Stomach (tissue), 19 donors: ENCODE measurements at places on chromosomes 16 and 17. TPM values are rescaled to one million over a fixed set of nuclear protein-coding genes. Genes with fewer than 3 reads are reported as not detected.

GRCh38 chr16:2237493-2238149 is 1.4 kb downstream of the DNASE1L2 start:
- peak; percentile 47 for DNase-seq

DNA sequence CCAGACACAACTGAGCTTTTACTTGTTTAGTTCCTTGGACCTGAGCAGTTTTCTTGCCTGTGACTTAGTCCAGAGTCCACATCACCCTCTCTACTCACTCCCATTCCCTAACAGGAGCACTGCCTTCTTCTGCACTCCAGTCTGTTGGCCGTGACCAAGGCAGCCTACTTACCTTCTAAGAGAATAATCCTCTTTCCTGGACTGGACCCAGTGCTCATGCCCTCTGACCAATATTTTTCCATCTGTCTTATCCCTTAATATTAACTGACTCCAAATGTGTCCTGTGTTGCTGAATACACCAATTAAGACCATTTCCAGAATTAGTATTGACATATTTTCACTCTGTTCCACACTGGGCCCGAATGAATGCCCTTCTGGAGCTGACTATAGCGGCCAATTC is 681.0 kb upstream of the KIF2B start:
- no peak for DNase-seq

DNA sequence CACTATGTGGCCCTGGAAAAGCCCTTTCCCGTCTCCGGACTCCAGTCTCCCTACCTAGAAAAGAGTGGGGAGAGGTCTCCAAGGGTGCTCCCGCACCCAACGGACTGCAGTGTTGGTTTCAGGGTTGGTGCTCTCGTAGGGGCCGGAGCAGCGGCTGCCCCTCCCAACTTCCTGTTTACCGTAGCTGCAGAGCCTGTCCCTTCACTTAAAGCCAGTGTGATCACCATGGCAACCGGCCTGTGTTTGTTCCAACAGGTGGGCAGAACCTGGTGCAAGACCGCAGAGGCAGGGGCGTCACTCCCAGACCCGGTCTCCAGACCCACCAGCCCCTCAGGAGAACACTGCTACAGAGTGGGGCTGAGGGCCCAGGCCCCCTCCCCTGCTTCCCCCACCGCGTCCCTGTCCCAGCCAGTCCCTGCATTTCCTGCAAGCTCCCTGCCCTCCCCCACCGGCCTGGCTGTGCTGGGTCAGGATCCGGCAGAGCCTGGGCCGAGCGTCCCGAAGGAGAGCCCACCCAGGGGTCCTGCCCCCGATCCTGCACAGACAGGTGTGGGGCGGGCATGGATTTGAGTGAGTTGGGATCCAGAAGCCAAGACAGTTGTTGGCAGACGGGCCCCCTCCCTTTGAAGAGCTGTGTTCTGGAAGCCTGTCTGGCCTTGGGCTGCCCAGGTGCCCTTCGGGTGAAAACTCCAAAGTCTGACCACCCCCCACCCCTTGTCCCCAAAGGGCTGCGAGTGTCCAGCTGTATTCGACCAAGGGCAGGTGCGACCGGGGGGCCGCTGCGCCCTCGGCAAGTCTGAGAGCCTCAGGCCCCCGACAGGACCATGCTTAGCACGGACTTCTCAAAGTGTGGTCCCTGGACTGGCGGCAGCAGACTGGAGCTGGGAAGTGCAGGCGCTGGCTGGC is 1.5 kb upstream of the BAIAP3 start:
- DNase-seq = peak; percentile 95

GRCh38 chr16:51031598-51031997 is 119.5 kb downstream of the SALL1 start:
- no peak for DNase-seq

GRCh38 chr17:48545022-48545375 is at the start of gene HOXB2:
Gene HOXB2, minus strand, starts transcription at chr17:48545109. Its CDS starts 198 bp downstream, at chr17:48544911.
- DNase-seq = peak; percentile 73

CACNG1 gene
- not detected for total RNA-seq

DNA sequence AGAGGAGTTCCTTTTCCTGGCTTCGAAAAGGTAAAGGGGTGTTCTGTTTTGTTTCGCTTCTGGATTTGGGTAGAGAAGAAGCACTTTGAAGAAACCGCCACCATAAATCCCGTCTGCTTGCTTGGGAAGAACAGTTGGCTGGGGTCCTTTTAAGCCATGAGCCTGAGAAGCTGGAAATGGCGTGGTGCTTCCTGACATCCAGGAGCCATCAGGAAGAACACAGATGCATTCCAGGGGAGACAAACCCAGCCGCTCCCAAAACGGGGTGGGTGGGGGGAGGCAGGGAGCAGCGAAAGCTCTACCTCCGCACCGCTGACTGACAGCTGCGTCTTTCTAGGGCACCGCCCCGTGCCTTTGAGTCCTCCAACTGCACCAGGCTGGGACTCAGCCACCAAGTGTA is 91.6 kb downstream of the ZDHHC7 start:
- DNase-seq = no peak

DNA sequence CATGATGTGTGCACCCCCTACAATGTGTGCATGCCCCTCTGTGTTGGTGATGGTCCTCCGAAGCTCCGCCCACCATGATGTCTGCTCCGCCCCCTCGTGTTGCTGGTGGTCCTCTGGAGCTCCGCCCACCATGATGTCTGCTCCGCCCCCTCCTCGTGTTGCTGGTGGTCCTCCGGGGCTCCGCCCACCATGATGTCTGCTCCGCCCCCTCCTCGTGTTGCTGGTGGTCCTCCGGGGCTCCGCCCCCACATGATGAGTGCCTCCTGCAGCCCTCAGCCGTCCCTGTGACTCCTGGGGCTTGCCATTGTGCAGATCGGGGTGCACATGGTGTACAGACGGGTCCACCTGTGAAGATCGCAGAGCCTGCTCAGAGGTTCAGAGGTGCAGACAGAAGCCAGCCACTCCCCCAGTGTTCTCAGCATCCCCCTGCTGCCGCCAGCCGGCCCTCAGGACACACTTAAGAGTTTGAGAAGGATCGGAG is 129.1 kb upstream of the CHMP6 start:
- no peak for DNase-seq

DNA sequence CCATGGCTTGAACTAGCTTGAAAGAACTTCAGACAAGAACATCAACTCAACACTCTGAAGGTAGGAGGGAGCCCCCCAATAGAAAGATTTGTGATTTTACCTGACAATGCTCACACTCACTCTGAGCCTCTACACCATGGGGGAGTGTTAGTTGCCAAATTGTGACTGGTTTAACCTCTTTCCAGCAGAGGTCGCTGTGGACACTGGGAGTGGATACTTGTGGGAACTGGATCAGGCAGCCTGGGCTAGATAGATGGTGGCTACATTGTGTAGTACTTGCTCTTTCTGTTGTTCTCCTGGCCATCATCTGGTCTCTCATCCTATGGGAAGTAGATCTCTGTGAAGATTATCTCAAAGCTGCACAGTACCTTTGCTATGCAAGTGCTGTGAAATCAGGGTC is 2.9 kb downstream of the SMPD3 start:
- peak; percentile 79 for DNase-seq

DNA sequence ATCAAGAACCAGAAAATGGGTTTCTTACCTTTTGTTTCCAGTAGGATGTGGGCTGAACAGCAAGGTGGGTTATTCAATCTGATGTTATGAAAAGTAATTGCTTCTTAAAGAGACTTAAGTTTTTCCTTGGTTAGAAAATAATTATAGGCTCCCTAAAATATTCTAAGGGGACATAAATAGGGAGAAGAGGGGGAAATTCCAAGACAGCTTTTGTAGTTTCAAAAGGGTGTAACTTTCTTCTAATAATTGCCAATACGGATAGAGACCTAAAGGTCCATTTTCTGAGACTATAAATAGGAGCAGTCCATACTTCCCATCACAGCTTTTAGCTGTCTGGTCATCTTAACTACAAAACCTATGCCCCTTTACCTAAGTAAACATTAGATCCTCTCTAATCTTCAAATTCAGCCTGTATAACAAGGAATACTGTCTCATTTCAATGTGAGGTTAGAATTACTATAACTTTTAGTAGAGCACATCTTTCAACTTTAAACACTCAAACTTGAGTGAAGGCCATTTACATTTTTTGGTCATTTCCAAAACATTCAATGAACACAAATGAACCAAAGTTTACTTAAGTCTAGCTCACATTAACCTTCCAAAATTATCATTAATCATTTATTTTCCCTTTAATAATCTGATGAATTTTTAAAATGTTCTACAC is 5.5 kb downstream of the SRSF1 start:
- no peak for DNase-seq

- DNase-seq = peak; percentile 53
Measured at GRCh38 chr17:60601447-60602384, 1.7 kb downstream of the PPM1D start.

GRCh38 chr16:79348521-79349306 is 251.8 kb downstream of the MAF start:
- DNase-seq = no peak

GRCh38 chr17:39737760-39738567 is at the start of gene GRB7:
Gene GRB7, plus strand, starts transcription at chr17:39737938. Its CDS starts 4,364 bp downstream, at chr17:39742302.
- peak; percentile 94 for DNase-seq

GRCh38 chr17:15406081-15406480 is 61.3 kb downstream of the CDRT4 start:
- no peak for DNase-seq

GRCh38 chr17:72118335-72119076 is 2.3 kb upstream of the SOX9 start:
- peak; percentile 94 for DNase-seq

MATCAP1 gene
- total RNA-seq = 48.2 TPM
